Stimulated activated CD4-positive, alpha-beta T cell treated with anti-CD3 and anti-CD28 coated beads, Interleukin-12 subunit alpha, Interleukin-12 subunit beta, amount 100 ng/mL, for 24 hours (primary cell): ENCODE measurements at places on chromosomes 11 and 22.

GRCh38 chr11:75775056-75775455 is 6.5 kb downstream of the DGAT2 start:
- DNase-seq, result no peak

DNA sequence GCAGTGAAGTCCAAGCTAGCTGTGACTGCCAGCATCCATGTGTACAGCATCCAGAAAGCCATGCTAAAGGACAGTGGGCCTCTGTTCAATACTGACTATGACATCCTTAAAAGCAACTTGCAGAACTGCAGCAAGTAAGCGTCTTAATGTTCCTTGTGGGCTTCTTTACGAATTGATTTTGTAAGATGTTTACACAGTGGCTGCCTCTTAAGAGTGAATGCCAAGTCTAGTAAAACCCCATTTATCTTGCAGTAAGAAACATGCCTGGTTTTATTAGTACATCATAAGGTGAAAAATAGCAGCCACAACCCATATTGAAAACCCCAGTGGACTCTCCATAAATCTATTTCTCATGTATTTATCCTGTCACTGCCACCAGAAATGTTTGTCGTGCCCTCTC is 20.5 kb downstream of the POLD3 start:
- no peak for DNase-seq

- DNase-seq, result no peak
These were observed 78.1 kb upstream of the ALKBH3 start for GRCh38 chr11:43802509-43802908.

GRCh38 chr11:63536669-63537292 is at the start of gene PLAAT4:
Gene PLAAT4 (plus strand): TSS chr11:63536808. CDS start chr11:63536869, 61 bp downstream.
- DNase-seq, result no peak
